Right lobe of liver (tissue), 6 donors: ENCODE measurements at places on chromosomes 1 and 21. TPM values are rescaled to one million over a fixed set of nuclear protein-coding genes. Genes with fewer than 3 reads are reported as not detected.

Gene SLC6A17
- not detected for total RNA-seq

DNA sequence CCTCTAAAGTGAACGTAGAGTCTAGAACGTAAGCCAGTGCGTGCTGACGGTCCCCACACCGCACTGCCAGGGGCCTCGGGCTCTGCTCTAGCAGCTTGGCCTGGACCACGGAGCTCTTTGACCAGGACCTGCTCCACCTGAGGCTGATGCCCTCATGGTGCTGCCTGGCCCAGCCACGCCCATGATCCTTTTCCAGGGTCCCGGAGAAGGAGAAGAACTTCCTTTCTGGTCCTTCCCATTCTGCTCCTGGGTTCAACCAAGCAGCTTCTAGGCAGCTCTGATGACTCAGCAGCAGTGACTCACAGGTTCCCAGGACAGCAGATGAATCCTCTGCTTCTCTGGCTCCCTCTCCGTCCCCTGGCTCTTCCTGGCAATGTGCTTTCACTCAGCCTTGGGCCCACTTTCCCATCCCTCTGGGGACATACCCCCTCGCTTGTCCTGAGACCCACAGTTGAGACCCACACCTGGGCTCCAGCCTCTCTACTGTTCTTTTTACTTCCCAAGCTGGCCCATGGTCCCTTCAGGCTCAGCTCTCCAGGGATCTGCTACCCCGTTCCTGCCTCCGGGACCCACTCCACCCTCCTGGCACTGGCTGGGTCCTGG lies 246.3 kb upstream of the RAB4A start:
- no peak overlapping the region for H3K4me3 ChIP-seq
- H3K4me1 ChIP-seq: peaks cover 9% of the 10 kb centered on the region
- H3K27ac ChIP-seq: no peak overlapping the region
- no peaks in the 10 kb centered on the region for H3K36me3 ChIP-seq
- H3K27me3 ChIP-seq: no peaks in the 10 kb centered on the region

GRCh38 chr1:8439015-8439702 lies 121.2 kb downstream of the SLC45A1 start:
- H3K27me3 ChIP-seq: no peaks in the 10 kb centered on the region
- H3K4me1 ChIP-seq: no peaks in the 10 kb centered on the region
- no peak overlapping the region for H3K4me3 ChIP-seq
- peak; percentile 68 for DNase-seq
- H3K36me3 ChIP-seq: no peaks in the 10 kb centered on the region

DNA sequence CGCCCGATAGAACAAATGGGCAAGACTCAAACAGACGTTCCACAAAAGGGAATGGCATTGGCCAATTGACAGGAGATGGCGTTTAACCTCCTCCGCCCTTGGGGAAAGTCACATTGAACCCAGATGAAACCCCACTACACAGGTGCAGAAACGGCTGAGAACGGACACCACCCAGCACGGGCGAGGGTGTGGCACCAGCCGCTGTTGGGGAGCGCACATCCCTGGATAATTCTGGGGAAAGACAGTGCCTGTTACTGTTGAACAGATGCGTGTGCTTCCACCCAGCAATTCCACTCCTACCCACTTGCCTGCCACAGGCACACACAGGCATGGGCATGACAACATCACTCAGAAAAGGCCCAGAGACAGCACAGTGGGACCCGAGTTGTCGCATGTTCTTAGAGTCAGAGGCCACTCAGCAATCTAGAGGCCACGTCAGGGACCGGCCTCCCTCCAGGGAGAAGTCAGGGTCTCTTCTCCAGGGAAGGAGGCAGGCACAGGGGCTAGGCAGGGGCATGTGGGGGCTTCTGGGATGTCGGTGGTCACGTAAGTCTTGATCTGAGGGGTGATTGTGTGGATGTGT lies 15.2 kb downstream of the PRXL2B start:
- no peak overlapping the region for H3K4me3 ChIP-seq
- DNase-seq: peak; percentile 27
- no peaks in the 10 kb centered on the region for H3K4me1 ChIP-seq
- no peaks in the 10 kb centered on the region for H3K36me3 ChIP-seq
- H3K27ac ChIP-seq: no peak overlapping the region

DNA sequence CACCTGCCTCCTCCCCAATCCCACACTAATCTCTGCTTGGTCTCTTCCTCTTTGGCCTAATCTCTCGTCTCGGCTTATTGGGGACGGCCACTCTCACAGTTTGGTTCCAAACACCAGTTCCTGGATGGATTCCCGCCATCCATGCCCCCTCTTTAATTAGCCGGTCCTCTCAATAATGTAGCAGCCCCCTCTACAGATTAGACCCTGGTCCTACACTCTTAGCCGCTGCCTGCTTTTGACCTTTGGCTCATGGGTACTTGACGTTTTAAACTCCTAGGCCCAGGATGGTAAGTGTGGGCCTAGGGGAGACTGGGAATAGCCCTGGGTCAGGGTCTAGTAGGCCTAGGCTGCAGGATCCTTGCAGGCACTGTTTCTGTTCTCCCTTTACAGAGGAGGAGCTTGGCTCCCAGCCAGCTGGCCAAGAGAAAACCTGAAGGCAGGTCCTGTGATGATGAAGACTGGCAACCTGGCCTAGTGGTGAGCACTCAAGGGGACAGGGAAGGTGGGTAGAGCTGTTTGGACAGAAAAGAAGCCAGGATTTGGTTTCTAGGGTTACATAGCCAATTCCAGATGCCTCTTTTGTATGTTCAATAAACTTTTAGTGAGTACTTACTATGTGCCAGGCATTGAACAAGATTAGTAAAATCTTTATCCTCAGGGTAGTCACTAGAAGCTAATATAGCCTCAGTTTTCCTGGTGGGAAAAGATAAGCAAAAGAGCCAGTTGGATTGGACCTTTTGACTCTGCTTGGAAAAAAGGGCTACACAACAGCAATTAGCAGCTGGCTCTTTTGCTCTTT lies 758 bp downstream of the RAD54L start:
- no peaks in the 10 kb centered on the region for H3K27me3 ChIP-seq
- H3K36me3 ChIP-seq: no peaks in the 10 kb centered on the region
- DNase-seq: peak; percentile 59
- H3K4me3 ChIP-seq: peak overlapping the region; percentile 65
- no peak overlapping the region for H3K27ac ChIP-seq

DNA sequence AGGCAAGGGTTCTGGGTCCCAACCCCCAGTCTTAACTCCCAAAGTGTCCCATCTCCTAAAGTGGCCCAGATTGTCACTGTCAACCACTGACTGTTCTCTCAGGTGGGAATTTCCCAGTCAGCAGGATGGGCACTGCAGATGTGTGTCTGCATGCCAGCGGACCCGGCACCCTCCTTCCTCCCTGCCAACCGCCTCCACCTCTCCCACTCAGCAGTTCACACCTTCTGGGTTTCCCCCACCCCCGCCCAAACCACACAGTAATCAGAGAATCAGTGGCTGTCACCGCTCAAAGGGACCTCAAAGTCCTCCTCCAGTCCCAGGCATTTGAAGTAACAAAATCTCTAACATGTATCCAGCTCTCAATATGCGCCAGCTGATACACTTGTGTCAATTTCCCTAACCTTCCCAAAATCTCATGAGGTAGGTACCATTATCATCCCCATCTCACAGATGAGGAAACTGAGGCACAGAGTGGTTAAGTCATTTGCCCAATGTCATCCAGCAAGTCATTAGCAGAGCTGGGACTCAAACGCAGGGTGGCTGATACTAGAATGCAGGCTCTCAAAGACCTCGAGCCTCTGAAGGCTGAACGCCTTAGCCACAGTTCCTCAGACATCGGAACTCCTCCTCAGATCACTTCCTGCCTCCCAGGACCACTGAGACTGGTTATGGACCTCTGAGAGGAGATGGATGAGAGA lies 4.8 kb downstream of the RUNX3 start:
- H3K27me3 ChIP-seq: no peaks in the 10 kb centered on the region
- no peak for DNase-seq
- H3K36me3 ChIP-seq: no peaks in the 10 kb centered on the region
- H3K4me1 ChIP-seq: no peaks in the 10 kb centered on the region

DNA sequence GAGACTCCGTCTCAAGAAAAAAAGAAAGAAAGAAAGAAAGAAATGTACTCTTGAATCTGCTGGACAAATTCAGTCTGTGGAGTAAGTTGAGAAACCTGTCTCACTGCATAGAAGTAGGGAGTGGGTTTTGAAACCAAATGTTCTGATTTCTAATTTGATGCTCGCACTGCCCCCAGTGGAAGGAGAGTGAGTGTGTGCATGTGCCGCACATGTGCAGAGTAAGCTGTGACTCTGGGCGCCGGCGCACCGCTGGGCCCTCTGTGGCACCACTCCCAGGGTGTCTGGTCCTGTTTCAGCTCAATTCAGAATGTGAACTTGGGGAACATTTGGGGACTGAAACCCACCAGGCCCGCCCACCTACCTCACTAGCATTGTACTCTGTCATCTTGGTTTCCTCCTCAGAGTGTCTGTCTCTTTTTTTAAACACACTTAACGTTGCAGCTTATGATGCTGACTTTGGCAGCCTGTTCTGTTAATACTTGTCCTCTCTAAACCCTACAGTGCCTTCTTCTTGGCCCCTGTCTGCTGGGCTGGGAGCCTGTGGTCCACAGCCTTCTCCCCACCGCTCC lies 104.6 kb downstream of the CACNA1E start:
- H3K4me1 ChIP-seq: no peaks in the 10 kb centered on the region
- H3K36me3 ChIP-seq: no peaks in the 10 kb centered on the region
- no peaks in the 10 kb centered on the region for H3K27me3 ChIP-seq
- no peak overlapping the region for H3K27ac ChIP-seq

- H3K27me3 ChIP-seq: no peaks in the 10 kb centered on the region
- no peak overlapping the region for H3K27ac ChIP-seq
- H3K36me3 ChIP-seq: no peaks in the 10 kb centered on the region
- DNase-seq: no peak
Measured at GRCh38 chr1:61271412-61271789, 189.0 kb downstream of the NFIA start.

DNA sequence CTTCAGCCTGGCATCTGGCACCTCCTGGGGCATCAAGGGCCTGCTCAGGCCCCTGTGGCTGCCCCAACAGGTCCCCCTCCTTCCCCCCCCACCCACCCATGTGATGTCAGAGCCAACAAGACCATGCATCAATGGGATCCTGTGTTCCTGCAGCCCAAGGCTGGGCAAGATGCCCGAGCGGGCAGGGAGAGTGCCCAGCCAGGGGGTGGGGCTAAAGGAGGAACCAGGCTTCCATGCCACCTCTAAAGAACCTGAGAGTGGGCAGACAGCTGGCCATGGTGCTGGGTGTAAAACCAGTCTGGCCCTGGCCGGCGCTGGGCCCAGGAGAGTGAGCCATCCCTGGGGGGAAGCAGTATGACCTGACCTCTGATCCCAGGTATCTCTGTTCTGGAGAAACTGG lies 7.6 kb downstream of the COL16A1 start:
- no peak for DNase-seq
- H3K27ac ChIP-seq: no peak overlapping the region
- H3K36me3 ChIP-seq: no peaks in the 10 kb centered on the region

DNA sequence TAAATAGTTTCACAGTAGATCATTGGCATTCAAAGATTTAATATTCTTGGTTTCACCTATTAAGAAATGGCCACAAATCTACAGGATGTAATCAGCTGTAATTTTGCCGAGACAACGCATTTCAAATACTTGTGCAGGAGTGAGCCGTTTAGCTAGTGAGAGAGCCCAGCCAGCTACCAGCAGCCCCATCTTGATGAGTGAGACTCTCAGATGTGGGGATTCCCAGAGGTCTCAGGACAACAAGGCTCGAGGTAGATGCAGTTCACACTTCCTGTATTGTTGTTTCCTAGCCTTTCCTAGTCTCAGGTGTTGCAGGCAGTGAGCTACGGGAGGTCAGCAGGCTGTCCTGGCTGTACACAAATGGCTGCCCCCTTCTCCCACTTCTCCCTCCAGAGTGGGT lies 108.6 kb downstream of the PBX1 start:
- no peak overlapping the region for H3K4me3 ChIP-seq
- no peaks in the 10 kb centered on the region for H3K36me3 ChIP-seq
- no peaks in the 10 kb centered on the region for H3K4me1 ChIP-seq
- no peaks in the 10 kb centered on the region for H3K27me3 ChIP-seq

DNA sequence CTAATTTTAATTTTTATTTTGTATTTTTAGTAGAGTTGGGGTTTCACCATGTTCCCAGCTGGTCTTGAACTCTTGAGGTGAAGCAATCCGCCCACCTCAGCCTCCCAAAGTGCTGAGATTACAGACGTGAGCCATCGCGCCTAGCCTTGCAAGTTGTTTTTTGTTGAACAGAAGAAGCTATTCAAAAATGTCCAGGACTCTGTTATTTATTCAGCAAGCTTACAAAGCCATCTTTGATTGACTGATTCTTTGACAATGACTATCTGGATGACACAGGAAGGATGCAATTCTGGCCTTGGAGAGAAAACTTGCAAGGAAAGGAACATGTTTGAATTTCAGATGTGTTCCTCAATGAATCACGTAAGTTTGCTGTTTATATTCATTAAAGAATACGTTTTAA lies 63.5 kb downstream of the MAP3K7CL start:
- no peak overlapping the region for H3K4me3 ChIP-seq
- H3K27me3 ChIP-seq: no peaks in the 10 kb centered on the region
- H3K27ac ChIP-seq: no peak overlapping the region
- H3K36me3 ChIP-seq: no peaks in the 10 kb centered on the region
- no peak for DNase-seq
